ENCODE measurements at places on chromosomes 11 and 22.

DNA sequence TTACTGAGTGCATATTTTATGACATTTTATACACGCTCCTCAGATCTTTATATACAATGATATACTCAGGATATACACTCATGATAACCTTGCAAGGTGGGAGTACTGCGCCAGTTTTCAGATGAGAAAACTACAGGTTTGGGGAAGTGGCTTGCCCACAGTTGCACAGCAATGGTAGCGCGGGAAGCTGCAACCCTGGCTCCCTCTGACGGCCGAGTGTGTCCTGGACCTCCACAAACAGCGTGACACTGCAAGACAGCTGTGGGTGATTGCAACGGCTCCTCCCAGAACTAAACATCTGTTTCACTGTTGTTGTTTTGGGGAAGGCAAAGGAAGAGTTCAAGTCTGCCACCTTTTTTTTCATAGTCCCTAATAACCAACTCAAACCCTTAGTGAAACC lies 47.0 kb downstream of the PACSIN2 start:
- DNase-seq: no peak

GRCh38 chr11:34730544-34731295 lies 109.8 kb downstream of the EHF start:
- DNase-seq: no peak

- DNase-seq: no peak
Observed at GRCh38 chr11:77089004-77089545, 13.6 kb upstream of the OMP start.

GRCh38 chr11:114782650-114783310 lies 104.5 kb downstream of the NXPE2 start:
- DNase-seq: no peak

- DNase-seq: no peak
Observed at GRCh38 chr22:17281026-17281425, 61.8 kb upstream of the ADA2 start.

DNA sequence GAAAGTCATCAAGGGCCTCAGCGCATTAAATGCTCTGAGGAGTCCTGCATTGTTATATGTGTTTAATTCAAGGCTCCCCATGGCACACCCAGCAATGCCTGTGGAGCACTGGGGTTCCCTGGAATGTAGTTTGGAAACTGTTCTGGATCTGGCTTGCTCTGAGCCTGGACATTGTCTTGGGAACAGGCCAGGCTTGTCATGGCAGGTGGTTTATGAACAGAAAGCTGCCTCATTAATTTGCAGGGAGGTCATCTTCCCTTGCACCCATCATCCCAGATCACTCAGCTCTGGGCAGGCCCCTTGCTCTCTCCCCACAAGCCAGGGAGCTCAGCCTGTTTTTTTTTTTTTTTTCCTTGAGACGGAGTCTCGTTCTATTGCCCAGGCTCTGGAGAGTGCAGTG lies 32.9 kb downstream of the RPS6KA4 start:
- no peak for DNase-seq
